Eye (tissue), 1 donor: ENCODE measurements at places on chromosomes 11 and 22.

DNA sequence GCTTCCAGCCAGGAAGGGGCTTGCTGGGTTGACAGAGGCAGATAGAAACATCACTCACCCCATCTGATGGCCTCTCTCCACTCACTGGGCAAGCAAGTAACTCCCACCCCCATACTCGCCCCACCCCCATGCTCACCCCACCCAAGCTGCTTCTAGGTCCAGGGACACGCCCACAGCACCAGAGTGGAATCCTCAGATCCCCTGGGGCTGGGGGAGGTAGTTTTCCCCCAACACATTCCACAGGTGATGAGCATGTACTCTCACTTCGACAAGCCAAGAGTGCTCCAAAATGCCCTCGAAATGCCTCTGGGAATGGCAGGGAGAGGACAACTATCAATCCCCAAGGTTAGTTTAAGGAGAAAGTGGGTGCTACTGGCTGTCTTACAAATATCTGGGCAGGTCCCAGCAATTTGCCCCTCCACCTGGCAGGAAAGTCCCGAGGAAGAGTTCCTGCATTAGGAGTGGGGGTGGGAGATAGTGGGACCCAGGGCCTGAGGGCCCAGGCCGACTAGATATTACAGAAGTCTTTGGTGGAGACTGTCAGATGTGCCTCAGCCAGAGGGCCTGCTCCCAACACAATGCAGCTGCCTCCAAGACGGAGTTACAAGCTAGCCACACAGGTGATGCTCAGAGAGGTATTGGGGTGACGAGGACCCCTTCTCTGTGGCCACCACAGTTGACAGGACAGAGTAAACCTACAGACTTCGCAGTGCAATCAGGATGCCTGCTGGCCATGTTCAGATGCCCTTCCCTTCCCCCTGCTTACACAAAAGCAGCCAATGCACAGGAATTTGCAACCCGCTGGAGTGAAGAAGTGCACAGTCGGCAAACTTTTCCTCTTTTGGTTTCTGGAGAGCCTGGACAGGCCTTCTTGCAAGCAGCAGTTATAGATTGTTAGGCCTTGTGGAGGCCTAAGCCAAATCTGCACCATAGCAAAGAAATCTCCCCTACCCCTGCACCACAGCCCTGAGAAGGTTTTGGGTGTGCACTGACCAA lies 2.9 kb upstream of the LMO1 start:
- DNase-seq, result no peak

DNA sequence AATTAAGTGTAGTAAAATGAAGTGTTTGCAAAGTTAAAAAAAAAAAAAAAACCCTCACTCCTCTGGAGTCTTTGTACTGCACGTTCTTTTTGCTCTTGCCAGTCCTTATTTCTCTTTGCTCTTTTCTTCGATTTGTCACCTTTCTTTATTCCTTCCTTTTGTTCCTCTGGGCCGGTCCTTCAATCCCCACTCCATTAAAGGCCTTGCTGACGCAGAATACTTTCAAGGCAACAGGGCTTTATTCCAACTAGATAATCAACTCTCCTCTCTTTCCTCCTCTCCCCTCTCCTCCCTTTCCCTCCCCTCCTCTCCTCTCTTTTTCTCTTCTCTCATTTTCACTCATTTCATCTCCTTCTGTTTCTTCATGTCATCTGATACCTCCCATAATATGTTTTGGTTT lies 138.2 kb upstream of the NTM start:
- DNase-seq, result no peak

GRCh38 chr22:24066260-24066659 lies 55.2 kb downstream of the CABIN1 start:
- DNase-seq, result no peak

- no peak for DNase-seq
These were observed 18.1 kb upstream of the SC5D start for GRCh38 chr11:121274332-121274991.

- DNase-seq, result no peak
These were observed 12.0 kb downstream of the TMEM86A start for GRCh38 chr11:18710545-18710944.

DNA sequence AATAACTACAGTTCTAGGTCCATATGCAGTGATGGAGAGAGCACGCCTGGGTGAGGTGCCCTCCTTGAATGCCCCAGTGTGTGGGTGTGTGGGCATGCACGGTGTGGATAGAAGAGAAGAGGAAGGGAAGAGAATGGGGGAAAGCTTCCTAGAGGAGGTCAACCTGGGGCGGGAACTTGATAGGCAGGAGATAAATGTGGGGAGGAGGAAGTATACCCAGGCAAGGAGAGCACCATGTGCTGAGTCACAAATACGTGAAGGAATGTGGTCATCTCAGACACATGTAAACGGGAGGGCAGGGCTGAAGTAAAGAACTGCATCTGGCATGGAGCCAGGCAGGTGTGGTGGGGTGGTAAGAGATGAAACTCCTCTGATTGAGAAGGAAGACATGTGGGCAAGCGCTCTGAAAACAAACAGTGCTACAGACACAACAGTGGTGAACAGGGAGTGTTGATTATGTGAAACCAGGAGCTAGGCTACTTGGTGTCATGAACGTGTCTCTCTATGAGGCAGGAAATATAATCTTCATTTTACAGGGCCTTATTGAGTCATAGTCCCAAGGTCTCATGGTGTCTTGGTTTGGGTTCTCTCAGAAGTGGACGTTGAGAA lies 61.5 kb upstream of the EED start:
- DNase-seq, result no peak

- DNase-seq, result no peak
These were observed 43.9 kb upstream of the LMO2 start for GRCh38 chr11:33935461-33936456.

GRCh38 chr11:126992804-126993111 lies 7.8 kb downstream of the KIRREL3 start:
- DNase-seq, result no peak

GRCh38 chr11:102802341-102802740 lies 4.4 kb upstream of the MMP1 start:
- no peak for DNase-seq

- DNase-seq, result no peak
These were observed 129.8 kb downstream of the ZNF280B start for GRCh38 chr22:22378446-22379415.

- no peak for DNase-seq
These were observed 37.3 kb upstream of the TECTA start for GRCh38 chr11:121063728-121064127.
